ENCODE measurements at places on chromosomes 2 and 18.

- no peaks in the 10 kb centered on the region for H3K4me1 ChIP-seq
- H3K4me3 ChIP-seq, result no peak overlapping the region
- H3K27ac ChIP-seq, result no peak overlapping the region
- no peaks in the 10 kb centered on the region for H3K36me3 ChIP-seq
Observed at GRCh38 chr18:55997151-55997561, 409.2 kb upstream of the TCF4 start.

GRCh38 chr2:106058469-106059137 lies 135.5 kb downstream of the UXS1 start:
- H3K4me3 ChIP-seq, result no peak overlapping the region
- peak; percentile 38 for DNase-seq
- H3K4me1 ChIP-seq, result peaks cover 58% of the 10 kb centered on the region
- no peak overlapping the region for H3K27ac ChIP-seq
- no peaks in the 10 kb centered on the region for H3K27me3 ChIP-seq

- DNase-seq, result no peak
- no peaks in the 10 kb centered on the region for H3K4me1 ChIP-seq
- no peak overlapping the region for H3K4me3 ChIP-seq
Observed at GRCh38 chr2:128511731-128512378, 193.2 kb upstream of the HS6ST1 start.

- no peaks in the 10 kb centered on the region for H3K27me3 ChIP-seq
- no peaks in the 10 kb centered on the region for H3K4me1 ChIP-seq
- no peaks in the 10 kb centered on the region for H3K36me3 ChIP-seq
- no peak overlapping the region for H3K4me3 ChIP-seq
Observed at GRCh38 chr2:53397085-53397484, 370.5 kb upstream of the CHAC2 start.

GRCh38 chr2:159595410-159596046 lies 20.8 kb downstream of the BAZ2B start:
- no peaks in the 10 kb centered on the region for H3K36me3 ChIP-seq
- H3K27me3 ChIP-seq, result no peaks in the 10 kb centered on the region
- H3K27ac ChIP-seq, result no peak overlapping the region
- no peak overlapping the region for H3K4me3 ChIP-seq
- no peak for DNase-seq
- H3K4me1 ChIP-seq, result peaks cover 2% of the 10 kb centered on the region

DNA sequence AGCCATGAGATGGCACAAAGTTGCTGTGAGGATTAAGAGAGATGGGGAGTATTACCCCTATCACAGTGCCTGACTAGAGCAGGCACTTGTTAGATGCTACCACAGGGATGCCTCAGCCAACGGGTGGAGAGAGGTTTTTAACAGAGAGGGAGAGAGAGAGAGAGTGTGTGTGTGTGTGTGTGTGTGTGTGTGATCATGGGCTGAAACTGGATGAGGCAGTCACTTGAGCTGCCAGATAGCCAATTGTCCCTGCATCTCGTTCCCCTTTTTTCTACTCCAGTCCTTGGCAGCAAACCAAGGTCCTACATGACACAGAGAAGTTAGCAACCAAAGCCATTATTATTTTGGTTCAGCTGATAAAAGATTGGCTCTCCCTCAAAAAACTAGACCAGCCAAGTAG lies 3.0 kb downstream of the CD8A start:
- H3K27ac ChIP-seq, result no peak overlapping the region
- H3K36me3 ChIP-seq, result no peaks in the 10 kb centered on the region
- DNase-seq, result no peak
- peaks cover 29% of the 10 kb centered on the region for H3K4me1 ChIP-seq
- no peak overlapping the region for H3K4me3 ChIP-seq

DNA sequence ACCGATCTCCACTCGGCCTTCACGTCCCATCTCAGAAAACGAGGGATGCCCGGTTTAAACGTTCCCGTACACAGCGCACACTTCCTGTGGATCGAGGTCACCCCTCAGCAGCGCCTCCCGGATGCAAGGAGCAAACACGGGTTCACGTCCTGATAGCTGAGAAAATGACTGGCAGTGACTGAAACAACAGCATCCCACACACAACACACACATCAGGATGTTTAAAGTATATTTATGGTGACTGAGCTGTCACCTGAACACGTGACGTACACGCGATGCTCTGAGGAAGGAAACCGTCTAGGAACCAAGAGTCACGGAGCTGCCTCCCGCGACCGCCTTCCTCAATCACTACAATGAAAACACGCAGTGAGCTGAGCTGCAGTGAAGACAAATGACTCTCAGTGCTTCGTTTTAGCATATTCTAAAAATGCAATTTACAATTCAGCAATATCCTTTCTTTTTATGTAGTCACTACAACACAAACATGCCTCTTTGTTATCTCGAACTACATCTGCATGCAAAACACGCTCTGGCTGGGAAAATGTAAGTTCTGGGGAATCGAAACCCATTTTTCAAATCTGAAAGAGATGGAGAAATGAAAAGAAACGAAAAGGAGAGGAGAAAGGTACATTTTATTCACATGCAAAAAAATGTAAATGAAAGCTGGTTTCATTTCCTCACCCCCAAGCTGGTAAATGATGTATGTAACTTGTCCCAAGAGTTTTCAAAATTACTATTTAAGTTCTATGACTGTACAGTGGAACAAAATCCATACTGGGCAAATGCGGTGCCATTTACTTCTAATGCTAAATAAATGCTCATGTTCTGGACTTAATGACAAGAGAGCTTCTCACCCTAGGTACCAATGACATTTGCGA lies 19.8 kb downstream of the HDAC4 start:
- peak; percentile 85 for DNase-seq
- peak overlapping the region; percentile 65 for H3K4me3 ChIP-seq
- peaks cover 41% of the 10 kb centered on the region for H3K4me1 ChIP-seq

DNA sequence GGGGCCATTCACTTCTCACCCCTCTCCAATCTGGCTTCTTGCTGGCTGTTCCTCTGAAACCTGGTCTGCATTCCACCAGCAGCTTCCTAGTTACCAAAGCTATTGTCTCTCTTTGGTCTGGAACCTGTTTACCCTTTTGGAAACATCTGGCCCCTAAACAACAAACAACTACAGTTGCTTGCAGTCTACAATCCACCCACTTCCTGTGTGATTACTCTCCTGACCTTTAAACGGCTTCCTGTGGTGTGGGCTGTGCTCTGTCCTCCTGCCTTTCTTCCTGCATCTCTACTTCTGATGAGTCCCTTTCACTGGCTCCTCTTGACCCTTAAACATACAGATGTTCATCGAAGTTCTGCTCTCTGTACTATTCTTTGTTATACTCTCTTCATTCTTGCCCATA lies 303.8 kb downstream of the TDRD15 start:
- H3K4me1 ChIP-seq, result no peaks in the 10 kb centered on the region
- no peaks in the 10 kb centered on the region for H3K27me3 ChIP-seq
- no peak for DNase-seq
- H3K27ac ChIP-seq, result no peak overlapping the region

DNA sequence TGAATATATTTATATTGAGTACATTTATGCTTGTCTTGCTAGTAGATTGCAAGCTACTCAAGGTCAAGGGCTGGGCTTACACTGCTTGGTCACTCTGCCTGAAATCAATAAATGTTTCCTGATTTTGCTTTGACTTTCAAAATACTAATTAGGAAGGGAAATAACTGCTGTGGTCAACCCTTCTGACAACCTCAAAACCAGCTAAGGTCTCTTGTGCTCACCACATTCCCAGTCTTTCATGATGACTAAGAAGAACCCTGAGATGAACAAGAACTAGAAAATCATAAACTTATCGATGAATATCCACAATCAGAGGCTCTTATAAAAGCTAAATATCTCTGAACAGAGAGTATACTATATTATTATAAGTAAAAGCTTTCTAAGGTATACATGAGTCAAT lies 33.3 kb downstream of the ABCB11 start:
- DNase-seq, result no peak
- peaks cover 3% of the 10 kb centered on the region for H3K4me1 ChIP-seq
- peaks cover 4% of the 10 kb centered on the region for H3K27me3 ChIP-seq

- peaks cover 38% of the 10 kb centered on the region for H3K4me1 ChIP-seq
- H3K27ac ChIP-seq, result peak within 1 kb of the TSS; percentile 97
- peak within 1 kb of the TSS; percentile 96 for H3K4me3 ChIP-seq
- no peaks in the 10 kb centered on the region for H3K27me3 ChIP-seq
- DNase-seq, result peak; percentile 77
Observed at GRCh38 chr2:234496835-234497593, at the start of gene ARL4C. Gene ARL4C, minus strand, starts transcription at chr2:234497081. Its CDS starts 495 bp downstream, at chr2:234496586.

- peaks cover 22% of the 10 kb centered on the region for H3K27me3 ChIP-seq
- no peaks in the 10 kb centered on the region for H3K36me3 ChIP-seq
- H3K27ac ChIP-seq, result no peak overlapping the region
- H3K4me1 ChIP-seq, result peaks cover 10% of the 10 kb centered on the region
- no peak for DNase-seq
Observed at GRCh38 chr2:47346107-47346506, 56.8 kb upstream of the MSH2 start.

- H3K27me3 ChIP-seq, result no peaks in the 10 kb centered on the region
- no peaks in the 10 kb centered on the region for H3K4me1 ChIP-seq
- H3K4me3 ChIP-seq, result no peak overlapping the region
- no peak for DNase-seq
- no peak overlapping the region for H3K27ac ChIP-seq
Observed at GRCh38 chr18:49250816-49251388, 209.5 kb downstream of the DYM start.

GRCh38 chr2:31920962-31921361 lies 89.8 kb downstream of the MEMO1 start:
- peaks cover 12% of the 10 kb centered on the region for H3K4me1 ChIP-seq
- no peak overlapping the region for H3K4me3 ChIP-seq
- H3K27me3 ChIP-seq, result no peaks in the 10 kb centered on the region

- no peak for DNase-seq
- no peaks in the 10 kb centered on the region for H3K4me1 ChIP-seq
- no peak overlapping the region for H3K4me3 ChIP-seq
- H3K36me3 ChIP-seq, result no peaks in the 10 kb centered on the region
Observed at GRCh38 chr2:232993231-232993821, 19.7 kb downstream of the NGEF start.

- H3K27me3 ChIP-seq, result no peaks in the 10 kb centered on the region
- no peaks in the 10 kb centered on the region for H3K4me1 ChIP-seq
- no peaks in the 10 kb centered on the region for H3K36me3 ChIP-seq
- DNase-seq, result no peak
- no peak overlapping the region for H3K4me3 ChIP-seq
Observed at GRCh38 chr2:141554810-141555209, 576.0 kb downstream of the LRP1B start.

GRCh38 chr2:29946505-29946904 lies 25.1 kb upstream of the ALK start:
- no peaks in the 10 kb centered on the region for H3K4me1 ChIP-seq
- no peaks in the 10 kb centered on the region for H3K36me3 ChIP-seq
- H3K27ac ChIP-seq, result no peak overlapping the region

DNA sequence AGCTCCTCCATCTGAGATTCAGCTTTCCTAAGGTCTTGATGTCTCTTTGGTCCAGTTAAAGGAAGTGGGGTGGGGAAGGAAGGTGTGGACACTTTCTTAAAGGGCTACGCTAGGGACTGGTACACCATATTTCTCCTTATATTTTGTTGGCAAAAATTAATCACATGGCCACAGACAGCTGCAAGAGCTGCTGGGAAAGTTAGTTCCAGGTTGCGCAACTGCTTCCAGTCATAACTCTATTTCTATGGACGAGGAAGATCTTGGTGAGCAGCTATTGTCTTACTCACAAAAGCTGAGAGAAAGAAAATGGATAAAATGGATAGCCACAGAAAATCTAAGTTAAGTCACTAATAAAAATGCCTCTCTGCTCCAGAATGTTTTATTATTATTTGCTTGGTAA lies 60.7 kb upstream of the PPM1B start:
- H3K27ac ChIP-seq, result no peak overlapping the region
- no peak overlapping the region for H3K4me3 ChIP-seq
- no peaks in the 10 kb centered on the region for H3K36me3 ChIP-seq
- H3K4me1 ChIP-seq, result peaks cover 12% of the 10 kb centered on the region

DNA sequence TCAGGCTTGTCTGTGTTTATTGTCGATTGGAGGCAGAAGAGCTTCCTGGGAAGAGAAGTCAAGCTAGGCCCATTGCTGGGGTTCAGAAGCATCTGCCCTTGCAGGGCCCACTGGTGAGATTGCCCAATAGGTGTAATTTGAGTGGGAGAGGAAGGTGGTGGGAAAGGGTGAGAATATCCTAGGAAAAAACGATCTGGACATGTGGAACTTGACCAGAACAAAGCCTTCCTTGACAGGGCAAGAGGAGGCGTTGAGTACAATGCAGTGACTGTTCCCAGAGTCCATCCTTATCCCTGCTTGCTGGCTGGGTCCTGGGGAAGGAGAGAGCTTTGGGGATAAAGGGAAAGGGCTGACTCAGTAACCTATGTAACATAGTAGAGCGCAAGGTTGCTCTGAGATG lies 27.1 kb downstream of the NABP1 start:
- peaks cover 14% of the 10 kb centered on the region for H3K36me3 ChIP-seq
- H3K27ac ChIP-seq, result no peak overlapping the region
- no peak overlapping the region for H3K4me3 ChIP-seq
- no peak for DNase-seq

GRCh38 chr18:80148326-80149199 lies 39.5 kb downstream of the ADNP2 start:
- H3K27ac ChIP-seq, result no peak overlapping the region
- no peaks in the 10 kb centered on the region for H3K36me3 ChIP-seq
- H3K4me1 ChIP-seq, result peaks cover 7% of the 10 kb centered on the region
- no peak for DNase-seq
- peaks cover 22% of the 10 kb centered on the region for H3K27me3 ChIP-seq

DNA sequence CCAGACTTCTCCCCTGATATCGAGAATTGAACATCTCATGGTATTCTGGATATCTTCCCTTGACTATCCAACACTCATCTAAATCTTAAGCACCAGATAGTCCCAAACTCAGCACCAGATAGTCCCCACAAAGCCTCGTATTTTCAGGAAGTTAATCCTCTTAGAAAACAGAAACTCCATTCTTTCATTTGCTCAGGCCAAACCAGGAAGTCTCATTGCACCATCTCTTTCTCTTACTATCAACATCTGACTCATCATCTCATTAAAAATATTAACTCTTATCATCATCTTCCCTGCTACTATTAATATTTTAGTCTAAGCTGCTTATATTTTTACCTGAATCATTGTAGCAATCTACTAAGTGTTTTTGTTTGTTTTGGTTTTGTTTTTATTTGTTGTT lies 286.4 kb downstream of the GALNT13 start:
- no peaks in the 10 kb centered on the region for H3K36me3 ChIP-seq
- no peak overlapping the region for H3K4me3 ChIP-seq
- no peaks in the 10 kb centered on the region for H3K27me3 ChIP-seq
- DNase-seq, result no peak

- H3K36me3 ChIP-seq, result no peaks in the 10 kb centered on the region
- H3K4me1 ChIP-seq, result peaks cover 3% of the 10 kb centered on the region
- no peak overlapping the region for H3K27ac ChIP-seq
Observed at GRCh38 chr2:241540401-241540770, 18.2 kb upstream of the BOK start.

- H3K4me1 ChIP-seq, result peaks cover 16% of the 10 kb centered on the region
- no peak for DNase-seq
- no peak overlapping the region for H3K27ac ChIP-seq
- peaks cover 25% of the 10 kb centered on the region for H3K36me3 ChIP-seq
- no peak overlapping the region for H3K4me3 ChIP-seq
- H3K27me3 ChIP-seq, result no peaks in the 10 kb centered on the region
Observed at GRCh38 chr2:135667045-135667444, 74.6 kb upstream of the UBXN4 start.

Data from activated CD4-positive, alpha-beta memory T cell treated with anti-CD3 and anti-CD28 coated beads for 36 hours (primary cell).